Ureter (tissue), 1 donor: ENCODE measurements at places on chromosomes 5 and 9. TPM values are rescaled to one million over a fixed set of nuclear protein-coding genes. Genes with fewer than 3 reads are reported as not detected.
A peak's percentile ranks its signal among the peaks of the same experiment; 100 is the strongest.

PIP5KL1 gene
- total RNA-seq, result 3.3 TPM

PCDHGC4 gene
- total RNA-seq, result 3.6 TPM

ALDH1A1 gene
- 18.7 TPM for total RNA-seq

ARL14EPL gene
- total RNA-seq, result not detected

FBXW11 gene
- total RNA-seq, result 64.2 TPM

PCDHA1 gene
- total RNA-seq, result not detected

GPR150 gene
- 0.18 TPM for total RNA-seq

CAST gene
- 473 TPM for total RNA-seq

LEAP2 gene
- total RNA-seq, result 28.3 TPM

TERT gene
- total RNA-seq, result not detected

FIBCD1 gene
- not detected for total RNA-seq

DNA sequence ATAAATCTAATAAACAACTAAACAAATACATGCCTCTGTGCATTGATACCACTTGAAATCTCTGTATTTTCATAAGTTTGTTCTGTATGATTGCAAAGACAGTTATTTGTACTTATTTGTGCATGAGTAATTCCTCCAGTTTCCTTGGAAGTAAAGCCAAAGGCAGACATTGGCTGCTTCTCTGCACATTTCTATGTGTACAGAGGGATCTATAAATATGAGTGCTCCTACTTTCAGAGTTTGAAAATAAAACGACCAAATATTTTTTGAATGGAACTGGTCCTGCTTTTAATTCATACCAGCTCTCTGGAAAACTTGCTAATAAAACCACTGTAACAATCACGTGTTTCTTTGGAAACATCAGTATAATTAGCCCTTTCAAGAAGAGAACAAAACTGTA, 306.5 kb downstream of the MAN2A1 start:
- DNase-seq, result no peak

DNA sequence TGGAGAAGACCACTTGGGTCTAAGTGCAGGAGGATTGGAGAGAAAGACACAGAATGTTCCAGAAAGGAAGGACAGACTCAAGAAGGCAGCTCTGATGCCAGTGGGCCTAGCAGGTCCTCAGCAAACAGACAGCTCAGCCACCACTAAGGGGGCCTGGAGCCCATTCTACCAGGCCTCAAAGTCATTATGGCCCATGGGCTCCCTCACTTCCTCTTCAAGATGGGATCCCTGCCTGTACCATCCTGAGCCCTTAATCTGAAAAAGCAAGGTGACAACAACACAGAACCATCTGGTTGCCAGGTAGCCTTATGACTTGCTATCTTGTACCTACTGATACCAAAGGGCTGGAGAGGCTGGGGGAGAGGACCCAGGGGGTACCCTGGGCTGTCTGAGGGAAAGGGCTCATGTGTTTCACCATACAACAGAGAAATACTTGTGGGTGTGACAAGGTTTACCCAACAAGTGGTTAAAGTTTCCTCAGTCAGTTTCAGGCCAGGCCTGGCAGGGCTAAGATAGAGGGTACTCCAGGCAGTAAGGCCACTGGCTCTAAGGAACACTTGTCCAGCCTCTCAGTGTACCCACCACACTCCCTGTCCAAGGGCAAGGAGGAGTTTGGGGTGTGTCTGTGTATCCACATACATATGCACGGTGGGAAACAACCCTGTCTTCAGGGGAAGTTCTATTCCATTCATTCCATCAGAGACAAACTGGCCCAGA, 30.7 kb downstream of the TCF7 start:
- no peak for DNase-seq

DNA sequence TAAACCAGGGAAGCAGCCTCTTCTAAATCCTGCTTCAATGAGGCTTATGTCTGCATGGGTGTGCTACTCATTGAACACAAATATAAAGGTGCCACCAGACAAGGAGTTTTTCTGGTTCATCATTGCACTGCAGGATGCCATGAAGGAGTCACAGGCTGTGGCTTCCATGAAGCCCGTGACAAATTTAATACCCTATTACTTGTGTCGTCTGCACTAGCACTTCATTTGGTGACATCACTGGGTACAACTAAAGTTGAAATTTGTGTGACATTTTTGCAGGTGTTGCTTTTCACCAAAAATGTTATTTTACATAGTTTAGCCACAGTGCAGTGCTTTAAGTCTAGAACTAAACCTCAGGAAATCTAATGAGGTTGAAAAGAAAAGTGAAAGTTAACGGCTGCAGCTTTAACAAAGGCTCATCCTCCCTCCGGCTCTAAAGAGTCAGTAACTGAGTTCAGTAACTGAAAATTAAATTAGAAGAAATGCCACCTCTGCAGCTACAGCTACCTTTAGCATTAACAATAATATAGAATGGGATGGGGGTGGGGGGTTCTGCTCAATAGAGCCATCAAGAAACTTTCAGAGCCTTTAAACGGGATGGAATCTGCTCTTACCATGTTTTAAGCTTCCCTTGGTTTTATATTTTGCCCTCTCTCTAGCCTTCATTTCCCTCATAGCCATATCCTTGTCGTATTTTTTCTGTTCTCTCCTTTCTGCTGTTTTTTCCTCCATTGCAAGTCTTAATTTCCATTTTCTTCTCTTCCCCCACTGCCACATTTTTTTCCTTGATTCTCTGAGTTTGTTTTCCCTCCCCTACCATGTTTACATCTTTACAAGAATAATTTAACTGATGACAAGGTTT, 233.8 kb upstream of the TMEM161B start:
- no peak for DNase-seq

DNA sequence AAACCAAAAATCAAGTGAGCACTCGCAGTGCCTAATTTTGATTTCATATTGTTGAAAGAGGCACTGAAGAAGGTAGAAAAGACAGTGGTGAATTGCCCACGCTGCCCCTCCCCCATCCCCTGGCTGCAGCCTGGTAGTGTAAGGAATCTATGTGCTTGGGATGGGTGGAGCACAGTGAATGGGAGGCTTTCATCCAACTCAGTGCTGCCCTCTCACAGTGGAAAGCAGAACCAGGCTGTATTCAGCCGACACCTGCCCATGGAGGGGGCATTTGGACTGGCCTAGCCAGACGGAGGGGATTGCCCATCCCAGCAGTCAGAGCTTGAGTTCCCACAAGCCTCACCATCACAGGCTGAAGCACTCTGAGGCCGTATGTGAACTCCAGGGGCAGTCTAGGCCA, 800.4 kb upstream of the DMAC1 start:
- DNase-seq, result no peak

DNA sequence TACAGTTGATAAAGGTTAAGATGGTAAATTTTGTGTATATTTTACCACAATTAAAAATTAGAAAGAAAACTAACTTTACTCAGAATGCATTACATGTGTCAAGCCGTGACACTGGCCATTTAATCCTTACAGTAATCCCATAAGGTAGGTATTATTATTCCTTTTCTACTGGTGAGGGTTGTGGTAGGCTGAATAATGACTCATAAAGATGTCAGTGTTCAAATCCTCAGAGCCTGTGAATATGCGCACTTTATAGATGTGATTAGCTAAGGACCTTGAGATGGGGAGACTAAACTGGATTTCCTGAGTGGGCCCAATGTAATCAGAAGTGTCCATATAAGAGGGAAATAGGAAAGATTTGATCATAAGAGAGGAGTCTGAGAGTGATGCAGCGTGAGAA, 288.1 kb downstream of the TMEM167A start:
- no peak for DNase-seq

DNA sequence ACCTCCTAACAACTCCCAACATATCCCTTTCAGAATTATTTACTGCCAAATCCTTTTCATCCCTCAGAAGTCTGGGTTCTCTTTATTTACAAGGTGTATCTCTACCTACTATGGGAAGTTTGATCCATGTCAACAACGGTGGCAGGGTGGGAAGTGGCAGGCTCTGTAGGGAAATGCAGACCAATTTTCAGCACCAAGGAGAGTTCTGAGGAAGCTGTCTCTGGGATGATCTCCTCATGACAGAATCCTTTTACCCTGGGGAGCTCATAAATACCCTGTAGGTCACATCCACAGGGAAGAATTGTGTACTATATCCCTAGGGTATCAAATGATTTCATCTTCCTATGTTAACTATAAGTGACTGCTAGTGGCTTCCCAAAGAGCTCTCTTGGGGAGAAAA, 107.8 kb upstream of the NEK6 start:
- DNase-seq, result no peak

DNA sequence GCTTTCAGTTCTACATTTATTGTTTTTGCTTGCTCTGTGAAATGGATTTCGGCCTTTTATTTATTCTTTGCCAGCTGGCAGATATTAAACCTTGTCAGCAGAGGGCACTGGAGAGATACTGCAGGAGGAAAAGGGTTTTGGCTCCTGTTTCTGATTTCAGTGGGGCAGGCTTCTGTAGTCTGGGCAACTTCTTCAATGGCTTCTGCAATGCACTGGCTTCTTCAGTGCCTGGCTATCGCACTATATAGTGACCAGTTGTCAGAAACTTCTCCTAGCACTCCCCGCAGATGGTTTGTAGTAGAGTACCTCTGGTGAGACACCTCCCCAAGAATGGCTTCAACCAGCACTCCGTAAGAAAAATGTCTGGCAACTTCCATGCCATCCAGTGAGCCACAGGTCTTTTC, 3.2 kb upstream of the NFX1 start:
- peak; percentile 52 for DNase-seq

DNA sequence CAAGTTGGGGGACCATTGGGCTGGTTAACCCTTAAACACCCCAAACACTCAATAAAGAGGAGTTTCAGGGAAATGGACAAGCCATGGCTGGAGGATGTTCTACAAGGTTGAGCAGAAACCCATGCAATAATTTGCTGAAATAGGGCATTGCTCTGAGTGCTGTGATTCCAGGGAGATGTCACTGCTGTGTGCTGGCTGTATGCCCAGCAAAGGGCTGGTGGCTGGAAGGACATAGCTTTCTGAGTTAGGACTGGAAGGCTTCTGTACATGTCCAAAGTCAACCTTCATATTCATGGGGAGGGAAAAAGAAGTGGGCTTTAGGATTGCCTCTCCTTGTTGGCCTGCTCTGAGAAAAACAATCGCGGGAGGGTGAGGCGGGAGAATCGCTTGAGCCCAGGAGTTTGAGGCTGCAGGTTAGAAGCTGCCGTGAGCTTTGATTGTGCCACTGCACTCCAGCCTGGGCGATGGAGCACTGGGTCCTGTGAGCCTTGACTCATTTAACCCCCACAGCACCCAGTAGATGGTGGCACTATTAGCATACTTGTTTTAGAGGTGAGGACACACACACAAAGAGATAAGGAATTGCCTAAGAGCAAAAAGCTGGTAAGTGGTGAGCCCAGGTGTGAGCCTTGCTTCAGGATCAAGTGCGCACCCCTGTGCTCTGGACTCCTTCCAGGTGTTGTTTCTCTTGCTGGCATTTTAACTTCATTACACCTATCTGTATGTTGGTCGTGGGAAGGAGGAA, 20.4 kb downstream of the IL12B start:
- DNase-seq, result no peak

- no peak for DNase-seq
Measured at GRCh38 chr5:75536147-75536546, 24.5 kb downstream of the POLK start.

GRCh38 chr5:124414973-124415372, 331.5 kb downstream of the ZNF608 start:
- no peak for DNase-seq

DNA sequence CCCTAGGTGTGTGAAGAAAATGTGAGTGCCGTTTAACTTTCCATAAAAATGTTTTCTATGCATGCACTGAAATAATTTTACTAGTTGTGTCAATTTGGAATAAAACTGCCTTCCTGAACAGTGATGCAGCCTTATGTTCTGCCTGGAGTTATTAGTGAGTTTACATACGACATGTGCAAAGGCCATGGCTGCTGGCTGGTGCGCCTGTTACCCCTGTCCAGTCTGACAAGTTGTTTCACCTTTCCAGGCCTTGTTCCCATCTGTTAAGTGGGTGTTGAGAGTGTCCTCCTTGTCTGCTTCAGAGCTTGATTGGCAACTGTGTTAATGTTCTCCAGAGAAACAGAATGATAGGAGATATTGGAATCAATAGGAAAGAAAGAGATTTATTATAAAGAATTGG, 60.6 kb downstream of the TJP2 start:
- DNase-seq, result no peak

GRCh38 chr9:84668196-84669012, 1.1 kb upstream of the NTRK2 start:
- DNase-seq, result peak; percentile 59

DNA sequence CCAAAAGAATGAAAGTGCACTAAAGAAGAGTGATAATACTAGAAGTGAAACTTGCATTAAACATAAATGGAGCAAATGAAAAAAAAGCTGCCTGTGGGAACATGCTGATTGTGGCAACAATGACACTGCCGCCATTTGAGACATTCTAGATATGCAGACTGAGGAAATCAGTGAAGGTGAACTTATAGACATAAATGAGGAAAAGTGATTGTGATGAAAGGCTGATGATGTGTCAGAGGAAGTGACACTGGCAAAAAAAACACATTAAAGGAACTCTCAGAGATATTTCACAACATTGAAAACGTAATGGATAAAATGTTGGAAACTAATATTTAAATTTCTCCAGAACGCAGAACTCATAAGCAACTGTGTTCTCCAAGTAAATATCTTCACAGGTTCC, 1.2 kb downstream of the ERCC8 start:
- no peak for DNase-seq

DNA sequence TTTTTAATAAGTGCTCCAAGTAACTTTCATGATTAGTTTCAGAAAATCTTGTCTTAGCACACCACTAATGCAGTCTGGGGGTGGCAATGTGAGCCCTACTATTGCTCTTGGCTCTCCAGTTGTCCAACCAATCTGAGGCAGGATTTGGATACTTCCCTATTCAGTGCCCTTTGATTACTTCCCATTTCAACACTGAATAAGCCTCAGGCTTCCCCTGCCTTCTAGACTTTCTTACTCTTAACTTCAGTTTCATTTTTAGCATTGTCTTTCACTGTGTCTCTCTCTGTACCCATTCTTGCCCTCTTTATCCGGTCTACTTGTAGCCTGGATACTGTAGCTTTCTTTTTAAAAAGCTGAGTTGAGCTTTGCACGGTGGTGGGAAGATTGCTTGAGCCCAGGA, 186.1 kb downstream of the C9orf152 start:
- no peak for DNase-seq

- DNase-seq, result no peak
Measured at GRCh38 chr5:42306287-42306686, 117.0 kb upstream of the GHR start.

DNA sequence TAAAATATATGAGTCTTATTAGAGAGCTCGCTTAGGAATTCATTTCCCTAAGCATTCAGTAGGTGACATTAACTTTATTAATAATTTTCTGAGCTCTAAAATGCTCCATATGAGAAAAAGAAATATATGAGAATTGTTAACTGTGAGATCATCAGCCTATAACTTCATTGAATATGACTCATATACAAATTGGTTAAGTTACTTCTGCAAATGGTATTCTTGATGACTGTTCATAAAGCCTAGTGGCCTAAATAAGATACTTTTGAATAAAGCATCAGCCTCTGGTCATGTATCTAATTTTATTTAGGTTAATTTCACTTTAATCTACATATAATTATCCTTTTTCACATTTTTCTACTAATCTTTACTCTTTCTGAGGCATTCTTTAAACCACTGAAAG, 710.2 kb upstream of the ACO1 start:
- DNase-seq, result no peak

- no peak for DNase-seq
Measured at GRCh38 chr9:108479989-108480652, 375.7 kb downstream of the ACTL7B start.

- DNase-seq, result no peak
Measured at GRCh38 chr5:122384739-122385235, 72.8 kb downstream of the SNCAIP start.
